ENCODE measurements at places on chromosomes 6 and 20.

GRCh38 chr6:36703081-36703606 is 5.5 kb downstream of the RAB44 start:
- DNase-seq = no peak

DNA sequence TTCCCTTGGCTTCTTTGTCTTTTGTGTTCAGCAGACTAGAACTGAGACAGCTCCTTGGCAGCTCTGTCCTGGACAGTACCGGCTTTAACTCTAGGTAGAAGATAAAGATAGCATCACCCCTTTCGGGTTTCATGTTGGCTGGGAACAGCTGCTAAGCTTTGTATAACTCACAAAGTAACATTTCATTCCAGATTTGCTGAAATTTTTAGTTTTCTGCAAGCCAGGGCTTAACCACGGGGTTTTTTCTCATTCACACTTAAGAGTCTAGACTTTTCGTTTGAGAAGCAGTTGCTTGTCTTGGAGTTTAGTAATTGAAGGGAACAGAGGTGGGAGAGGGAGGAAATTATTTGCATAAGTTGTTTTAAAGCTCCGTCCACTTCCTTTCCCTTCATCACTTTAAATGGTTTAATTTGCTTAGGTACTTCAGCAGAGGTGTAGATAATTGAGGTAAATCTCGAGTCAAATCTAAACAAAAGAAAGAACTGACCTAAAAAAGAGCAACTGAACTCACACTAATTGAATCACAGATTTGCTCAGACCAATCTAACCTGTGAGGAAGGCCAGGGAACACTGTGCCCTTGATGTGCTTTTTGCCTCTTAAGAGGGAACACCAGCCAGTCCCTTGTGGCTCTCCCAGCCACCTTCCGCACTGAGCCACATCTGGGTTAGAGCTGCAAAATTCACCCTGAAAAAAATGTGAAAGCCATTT is 48.3 kb downstream of the RREB1 start:
- DNase-seq = no peak

GRCh38 chr20:44056010-44056698 is 130.8 kb downstream of the JPH2 start:
- DNase-seq = peak; percentile 32

- no peak for DNase-seq
These were observed 168.5 kb upstream of the AKAP12 start for GRCh38 chr6:151071295-151071694.

- DNase-seq = no peak
These were observed 209.0 kb upstream of the RSPO3 start for GRCh38 chr6:126909493-126909892.

GRCh38 chr6:138815797-138816528 is 20.1 kb downstream of the ECT2L start:
- peak; percentile 74 for DNase-seq

- no peak for DNase-seq
These were observed 421.6 kb upstream of the EYS start for GRCh38 chr6:66128656-66129055.

GRCh38 chr20:53321596-53321995 is 272.0 kb downstream of the ZNF217 start:
- DNase-seq = no peak

DNA sequence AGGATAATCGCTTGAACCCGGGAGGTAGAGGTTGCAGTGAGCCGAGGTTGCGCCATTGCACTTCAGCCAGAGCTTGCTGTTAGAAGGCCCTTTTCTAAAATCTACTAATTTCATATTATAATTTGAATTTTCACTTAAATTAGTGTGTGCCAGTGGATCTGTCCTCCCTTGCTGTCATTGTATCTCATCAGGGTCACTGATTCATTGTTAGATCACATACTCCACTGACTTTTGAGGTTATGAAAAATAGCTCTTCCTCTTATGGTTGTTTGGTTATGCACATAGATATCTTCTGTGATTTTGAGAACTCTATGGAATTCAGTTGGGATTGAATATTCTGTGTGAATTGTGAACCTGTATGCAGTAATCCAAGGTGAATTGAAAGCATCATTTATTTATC is 53.1 kb upstream of the TULP4 start:
- no peak for DNase-seq

GRCh38 chr6:158373214-158373613 is 60.9 kb downstream of the TULP4 start:
- no peak for DNase-seq

DNA sequence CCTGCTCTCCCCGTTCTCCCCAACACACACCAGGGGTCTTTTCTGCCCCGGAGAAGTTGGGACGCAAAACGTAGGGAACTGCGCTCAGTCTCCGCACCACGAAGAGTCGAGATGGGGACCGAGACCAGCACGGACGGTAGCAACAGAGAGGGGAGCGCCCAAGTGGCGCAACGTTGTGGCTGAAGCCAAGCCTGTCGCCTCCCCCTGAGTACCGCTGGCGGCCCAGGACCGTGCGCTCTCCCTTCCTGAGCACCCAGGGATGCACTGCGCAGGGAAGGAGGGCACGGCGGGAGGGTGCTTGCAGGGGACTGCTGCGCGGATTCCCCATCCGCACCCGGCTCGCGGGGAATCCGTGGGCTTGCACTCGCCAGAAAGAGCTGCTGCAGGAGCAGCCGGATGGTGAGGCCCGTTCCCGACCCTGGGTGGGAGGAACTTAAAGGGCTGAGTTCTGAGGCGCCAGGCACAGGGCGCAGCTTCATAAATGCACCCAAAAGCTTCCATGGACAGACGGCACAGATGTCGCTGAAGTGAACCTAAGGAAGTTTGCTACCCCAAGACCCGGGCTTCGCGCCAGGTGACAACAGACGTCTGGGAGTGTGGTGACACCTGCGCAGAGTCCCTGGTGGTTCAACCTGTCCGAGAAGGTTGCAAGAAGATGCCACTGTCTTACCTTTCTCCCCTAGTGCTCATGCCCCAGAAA is 178.7 kb downstream of the TBXT start:
- DNase-seq = no peak

- no peak for DNase-seq
These were observed 43.9 kb downstream of the PIGU start for GRCh38 chr20:34632870-34633452.

- DNase-seq = no peak
These were observed 5.3 kb downstream of the ZNF512B start for GRCh38 chr20:63964412-63964811.

GRCh38 chr6:139686308-139686707 is 311.9 kb upstream of the CITED2 start:
- no peak for DNase-seq

- peak; percentile 17 for DNase-seq
These were observed 10.7 kb upstream of the LAMP5 start for GRCh38 chr20:9503526-9504245.

DNA sequence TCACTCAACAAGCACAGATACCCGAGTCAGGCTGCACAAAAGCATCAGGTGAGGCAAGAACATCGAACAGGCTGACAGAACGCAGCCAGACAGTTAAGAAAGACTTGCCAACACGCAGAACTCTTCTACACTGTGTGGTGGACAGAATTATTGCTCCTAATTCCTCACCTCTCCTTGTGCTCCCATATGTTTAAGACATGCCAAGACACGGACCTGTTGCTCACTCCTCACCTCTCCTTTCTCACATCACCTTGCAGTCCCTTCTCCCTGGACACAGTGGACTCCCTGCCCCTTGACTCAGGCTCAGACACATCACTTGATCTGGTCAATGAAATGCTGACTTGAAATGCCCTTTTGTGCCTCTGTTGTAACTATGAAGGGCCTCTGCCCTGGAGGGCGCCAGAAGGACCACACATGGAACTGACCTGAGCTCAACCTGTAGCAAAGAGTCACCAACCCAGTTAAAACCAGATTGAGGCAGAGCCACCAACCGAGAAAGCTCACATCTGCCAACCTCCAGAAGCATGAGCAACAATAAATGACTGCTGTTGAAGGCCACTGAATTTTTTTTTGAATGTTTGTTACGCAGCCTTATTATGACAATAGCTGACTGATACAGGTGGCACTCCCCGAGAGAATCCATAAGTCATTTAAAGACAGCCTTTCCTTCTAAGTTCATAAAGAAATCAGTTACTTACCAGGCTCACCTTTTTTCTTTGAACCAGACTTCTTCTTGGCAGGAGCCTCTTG is 24.0 kb downstream of the RRBP1 start:
- no peak for DNase-seq

GRCh38 chr20:63044605-63045004 is 37.8 kb upstream of the BHLHE23 start:
- no peak for DNase-seq

DNA sequence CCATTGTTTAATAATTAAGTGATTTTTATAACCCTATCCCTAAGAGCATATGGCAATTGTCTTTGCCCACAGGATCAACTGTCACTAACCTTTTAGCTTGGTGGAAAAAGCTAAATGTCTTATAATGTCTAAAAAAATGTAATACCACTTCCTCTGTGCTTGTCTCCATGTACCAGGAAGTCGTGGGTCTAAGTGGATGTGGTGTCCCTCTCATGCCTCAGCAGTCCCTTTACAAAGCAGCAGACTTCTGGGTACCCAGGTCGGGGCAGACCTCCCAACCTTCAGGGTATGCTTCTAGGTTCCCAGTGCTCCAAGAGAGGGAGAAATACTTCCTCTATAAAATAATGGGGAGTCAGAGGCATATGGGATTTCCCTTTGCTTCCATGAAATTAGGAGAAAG is 74.7 kb downstream of the ZHX3 start:
- DNase-seq = no peak

DNA sequence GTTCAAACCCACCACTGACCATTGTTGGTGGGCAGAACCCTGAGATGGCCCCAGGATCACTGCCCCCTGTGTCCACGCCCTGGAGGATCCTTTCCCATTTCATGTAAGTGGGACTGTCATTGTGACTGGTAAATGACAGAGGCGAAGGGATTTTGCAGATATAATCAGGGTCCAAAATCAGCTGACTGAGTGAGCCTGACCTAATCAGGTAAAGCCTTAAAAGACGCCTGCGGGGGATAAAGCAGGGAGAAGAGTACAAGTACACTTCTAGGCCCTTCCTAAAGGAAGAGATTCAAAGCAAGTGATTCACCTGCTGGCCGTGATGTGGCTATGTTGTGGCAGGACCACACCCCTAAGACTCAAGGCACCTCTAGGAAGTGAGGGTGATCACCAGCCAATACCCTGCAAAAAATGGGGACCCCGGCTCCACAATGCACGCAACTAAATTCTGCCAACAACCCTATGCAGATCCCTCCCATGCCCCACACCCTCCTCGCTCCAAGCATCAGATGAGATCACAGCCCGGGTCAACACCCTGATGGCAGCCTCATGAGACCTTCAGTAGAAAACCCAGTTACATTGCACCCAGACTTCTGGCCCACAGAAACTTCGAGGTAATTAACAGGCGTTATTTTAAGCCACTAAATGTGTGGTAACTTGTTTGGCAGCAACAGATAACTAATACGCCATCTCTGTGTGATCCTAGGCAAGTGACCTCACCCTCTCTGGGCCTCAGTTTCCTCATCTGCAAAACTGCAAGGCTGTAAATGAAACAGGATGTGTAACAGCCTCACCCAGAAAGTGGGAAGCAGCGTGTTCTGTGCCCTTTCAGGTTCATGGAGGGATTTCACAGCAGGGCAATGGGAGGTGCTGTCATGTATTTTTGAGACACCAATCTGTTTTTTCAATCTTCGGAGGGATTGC is 11.3 kb downstream of the PREX1 start:
- no peak for DNase-seq

DNA sequence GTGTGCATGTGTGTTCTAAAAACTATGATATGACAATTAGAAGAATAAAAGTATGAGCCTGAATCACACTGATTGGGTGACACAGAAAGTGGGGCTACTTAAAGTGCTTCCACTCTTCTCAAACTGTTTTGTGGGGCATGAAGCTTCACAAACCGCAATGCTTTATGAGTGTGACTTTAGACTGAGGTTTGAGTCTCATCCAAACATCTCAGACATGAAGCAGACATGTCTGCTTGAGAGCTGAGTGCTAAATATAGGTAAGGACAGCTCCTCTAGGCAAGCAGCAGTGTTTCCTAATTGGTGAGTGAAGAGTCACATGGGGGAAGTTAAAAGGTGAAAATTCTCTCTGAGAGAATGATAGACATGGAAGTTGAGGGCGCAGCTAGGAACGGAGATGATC is 726.9 kb upstream of the CITED2 start:
- DNase-seq = no peak

- no peak for DNase-seq
These were observed 73.3 kb upstream of the LYRM2 start for GRCh38 chr6:89711801-89712200.

DNA sequence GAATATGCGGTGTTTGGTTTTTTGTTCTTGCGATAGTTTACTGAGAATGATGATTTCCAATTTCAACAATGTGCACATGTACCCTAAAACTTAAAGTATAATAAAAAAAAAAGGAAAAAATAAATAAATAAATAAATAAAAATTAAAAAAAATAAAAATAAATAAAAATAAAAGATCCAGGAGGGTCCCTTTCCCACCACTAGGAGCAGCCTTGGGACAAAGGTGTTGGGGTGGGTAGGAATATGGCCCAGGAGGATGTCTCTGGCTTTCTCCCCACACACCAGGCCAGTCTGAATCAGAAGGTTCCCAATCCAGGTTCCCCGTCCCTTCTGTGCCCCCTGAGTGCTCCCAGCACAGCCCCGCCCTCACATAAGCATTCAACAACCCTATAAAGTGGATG is 9.5 kb downstream of the LRFN2 start:
- no peak for DNase-seq

DNA sequence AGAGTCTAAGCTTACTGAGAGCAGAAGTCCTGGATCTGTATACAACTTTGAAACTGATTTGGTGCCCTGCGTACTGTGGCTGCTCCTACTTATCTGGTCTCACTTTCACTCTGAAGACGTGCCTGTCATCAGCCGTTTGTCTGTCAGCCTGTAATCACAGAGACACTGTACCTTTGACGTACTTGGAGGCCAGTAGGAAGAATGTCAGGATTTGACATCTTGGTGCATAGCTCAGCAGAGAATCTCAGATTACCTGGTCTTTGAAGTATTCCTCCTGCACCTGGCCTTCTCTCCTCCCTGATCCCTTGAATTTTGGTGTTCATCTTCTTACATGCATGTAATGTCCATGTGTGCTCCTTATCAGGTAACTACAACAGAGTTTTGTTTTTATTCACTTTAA is 37.7 kb downstream of the DSE start:
- DNase-seq = no peak

DNA sequence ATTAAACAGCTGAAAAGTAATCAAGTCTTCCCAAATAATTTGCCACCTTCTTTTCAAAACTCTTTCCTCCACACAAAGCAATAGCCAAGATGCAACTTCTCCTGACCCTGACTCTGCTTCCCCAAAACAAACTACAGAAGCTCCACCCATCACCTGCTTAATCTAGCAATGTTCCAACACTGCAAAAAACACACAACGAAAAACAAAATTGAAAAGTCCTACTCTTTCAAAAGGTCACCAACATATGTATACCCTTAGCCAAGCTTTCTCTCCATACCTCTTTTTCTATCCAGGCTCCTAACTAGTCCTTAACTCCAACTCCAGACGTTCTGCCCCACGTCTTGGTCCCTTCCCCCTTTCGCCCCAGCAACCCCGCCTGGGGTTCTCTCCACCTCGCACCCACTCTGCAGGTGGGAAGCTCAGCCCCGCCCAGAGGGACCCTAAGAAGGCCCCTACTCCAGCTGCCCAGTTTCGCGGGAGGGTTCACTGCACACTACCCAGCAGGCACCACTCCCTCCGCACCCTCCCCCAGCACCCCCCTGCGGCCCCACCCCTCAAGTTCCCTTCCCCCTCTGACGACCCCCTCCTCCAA is 717 bp downstream of the CSNK2A1 start:
- DNase-seq = peak; percentile 32
